Transverse colon (tissue), 4 donors: ENCODE measurements at places on chromosomes 11 and 22. TPM values are rescaled to one million over a fixed set of nuclear protein-coding genes. Genes with fewer than 3 reads are reported as not detected.

The CCDC157 gene
- 5.2 TPM for total RNA-seq

The PAX6 gene
- 0.40 TPM for total RNA-seq

The F2 gene
- 0.41 TPM for total RNA-seq

The RAB39A gene
- not detected for total RNA-seq

The MS4A3 gene
- total RNA-seq, result not detected

The WT1 gene
- 0.55 TPM for total RNA-seq

The CPT1B gene
- 111 TPM for total RNA-seq

The NLRP6 gene
- total RNA-seq, result not detected

The RBM14 gene
- total RNA-seq, result 45.2 TPM

The PRG3 gene
- not detected for total RNA-seq

The OR5A1 gene
- total RNA-seq, result not detected

The MYBPC3 gene
- total RNA-seq, result not detected
